ENCODE measurements at places on chromosomes 5 and 9.

DNA sequence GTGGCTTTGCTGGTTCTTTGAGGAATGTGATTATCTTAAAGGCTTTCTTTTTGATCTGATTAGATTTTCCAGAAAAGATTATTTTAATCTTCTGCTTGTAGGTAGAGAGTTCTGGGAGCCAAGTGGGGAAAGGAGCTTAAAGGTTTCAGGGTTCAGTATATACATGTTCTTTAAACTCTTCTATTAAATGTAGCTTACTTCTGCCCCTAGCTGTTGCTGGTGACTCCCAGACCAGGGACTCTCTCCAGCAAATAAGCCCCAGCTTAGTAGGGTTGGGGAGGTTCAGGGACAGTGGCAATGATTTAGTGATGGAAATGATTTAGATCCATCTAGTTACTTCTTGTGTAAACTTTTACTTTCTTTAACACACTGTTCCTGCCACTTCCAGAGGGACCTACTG lies 72.2 kb downstream of the SLC12A2 start:
- no peak for DNase-seq

GRCh38 chr9:37956904-37957663 lies 53.2 kb upstream of the SLC25A51 start:
- DNase-seq = no peak

- DNase-seq = no peak
Observed at GRCh38 chr9:112371060-112371459, 8.8 kb upstream of the HSDL2 start.

DNA sequence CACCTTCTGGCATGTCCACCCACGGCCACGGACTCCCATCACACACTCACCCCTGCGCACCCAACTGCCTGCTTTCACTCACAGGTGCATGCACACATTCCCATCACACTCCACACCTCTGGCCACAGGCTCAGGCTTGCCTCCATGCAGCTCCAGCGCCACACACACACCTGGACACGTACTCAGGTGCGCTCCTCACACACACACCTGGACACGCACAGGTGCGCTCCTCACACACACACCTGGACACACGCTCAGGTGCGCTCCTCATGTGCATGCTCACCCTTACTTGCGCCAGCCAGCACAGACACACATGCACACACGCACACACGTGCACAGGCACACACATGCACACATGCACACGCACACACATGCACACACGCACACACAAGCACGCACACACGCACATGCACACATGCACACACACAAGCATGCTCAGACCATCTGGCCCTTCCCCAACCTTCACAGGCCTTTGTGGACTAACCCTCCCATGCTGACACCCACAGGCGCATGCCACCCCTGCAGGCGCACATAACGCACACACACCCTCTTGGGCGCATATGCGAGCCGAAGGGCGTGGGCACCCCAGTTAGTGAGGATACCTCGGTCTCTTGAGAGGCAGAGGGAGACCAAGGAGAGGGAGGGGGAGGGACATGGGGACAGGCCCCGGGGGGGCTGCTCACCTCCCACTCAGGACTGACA lies 8.3 kb downstream of the GRIN1 start:
- no peak for DNase-seq

GRCh38 chr9:13552606-13553215 lies 273.2 kb upstream of the MPDZ start:
- no peak for DNase-seq

- DNase-seq = no peak
Observed at GRCh38 chr5:101062902-101063301, 159.8 kb upstream of the ST8SIA4 start.

- DNase-seq = no peak
Observed at GRCh38 chr5:146290318-146290717, 48.3 kb upstream of the POU4F3 start.

GRCh38 chr5:392431-392988 lies 50.5 kb upstream of the EXOC3 start:
- no peak for DNase-seq

GRCh38 chr5:176676361-176676824 lies 29.1 kb downstream of the TSPAN17 start:
- peak; percentile 73 for DNase-seq

GRCh38 chr9:127562841-127563401 lies 49.2 kb upstream of the STXBP1 start:
- DNase-seq = no peak

DNA sequence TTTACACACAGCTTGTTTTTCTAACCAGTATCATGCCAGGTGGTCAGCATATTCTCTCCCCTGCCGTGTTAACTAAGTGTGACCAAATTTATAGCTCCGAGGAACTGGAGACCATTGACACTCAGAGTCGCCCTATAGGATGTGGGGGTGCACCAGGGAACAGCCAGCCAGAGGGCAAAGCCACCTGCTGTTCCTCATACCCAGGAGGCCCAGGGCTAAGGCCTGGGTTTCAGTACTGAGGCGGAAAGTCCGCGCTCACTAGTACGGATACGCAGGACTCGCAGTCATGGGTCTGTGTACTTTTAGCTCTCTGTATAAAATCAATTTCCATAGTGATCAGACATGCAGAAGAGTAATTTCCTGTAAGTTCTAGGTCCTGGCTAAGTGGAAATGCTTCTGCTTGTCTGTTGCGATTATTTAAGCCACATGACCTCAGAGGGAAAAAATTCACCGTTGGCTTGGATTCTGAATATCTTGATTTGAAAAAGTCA lies 247.0 kb downstream of the AOPEP start:
- DNase-seq = no peak

DNA sequence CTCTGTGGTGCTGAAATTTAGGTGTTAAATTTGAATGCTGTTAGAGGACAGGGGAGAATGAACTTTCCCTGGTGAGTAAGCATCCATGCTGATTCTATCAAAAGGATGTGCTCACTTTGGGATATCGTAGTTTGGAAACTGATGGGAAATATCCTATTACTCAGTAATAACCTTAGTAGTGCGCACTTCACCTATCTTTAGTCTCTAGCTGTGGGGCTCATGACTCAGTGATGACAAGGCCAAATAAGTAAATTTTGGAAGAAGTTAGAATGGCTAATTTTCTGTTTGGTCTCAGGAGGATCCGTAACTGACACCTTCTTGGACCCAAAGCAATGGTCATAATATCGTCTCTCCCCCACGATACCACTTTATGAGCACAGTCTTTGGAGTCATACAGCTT lies 448.4 kb downstream of the PSAT1 start:
- no peak for DNase-seq

DNA sequence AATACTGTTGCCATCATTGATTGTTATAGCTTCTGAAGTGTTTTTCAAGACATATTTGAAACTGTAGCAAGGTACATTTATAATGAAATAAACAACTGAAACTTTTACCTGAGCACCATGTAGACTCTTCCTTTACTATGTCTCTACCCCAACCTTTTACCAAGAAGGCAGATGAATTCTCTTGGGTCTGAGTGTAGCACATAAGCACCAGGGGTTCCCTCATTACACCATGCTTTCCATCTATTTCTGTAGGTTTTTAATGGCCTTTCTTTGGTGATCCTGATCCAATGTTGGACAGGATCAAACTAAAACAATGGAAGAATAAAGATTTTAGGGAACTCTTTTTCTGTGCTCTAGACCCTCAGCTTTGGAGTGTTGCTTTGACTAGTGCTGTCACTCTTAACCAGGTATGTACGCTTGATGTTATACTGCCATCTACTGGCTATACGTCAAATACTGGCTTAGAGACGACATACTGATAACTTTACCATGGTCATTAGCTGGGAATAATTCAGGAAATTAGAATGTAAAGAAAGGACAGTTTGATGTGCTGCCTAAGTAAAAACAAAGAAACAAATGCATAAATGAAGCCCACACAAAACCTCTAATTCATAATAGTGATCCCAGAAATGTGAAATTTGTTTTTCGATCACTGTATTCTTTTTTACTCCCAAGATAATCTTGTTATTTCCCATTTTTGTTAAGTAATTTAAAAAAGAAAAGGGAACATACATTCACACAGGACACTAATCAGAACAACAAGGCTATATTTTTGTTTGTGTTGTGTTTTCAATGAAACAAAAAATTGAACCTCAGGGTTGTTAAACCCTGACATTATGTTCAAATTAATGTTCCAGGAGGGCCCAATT lies 30.7 kb downstream of the IFNW1 start:
- DNase-seq = no peak

GRCh38 chr5:40909264-40909663 lies at the start of gene C7:
Gene C7 (plus strand): TSS chr5:40909497. CDS start chr5:40909611, 114 bp downstream.
- no peak for DNase-seq

DNA sequence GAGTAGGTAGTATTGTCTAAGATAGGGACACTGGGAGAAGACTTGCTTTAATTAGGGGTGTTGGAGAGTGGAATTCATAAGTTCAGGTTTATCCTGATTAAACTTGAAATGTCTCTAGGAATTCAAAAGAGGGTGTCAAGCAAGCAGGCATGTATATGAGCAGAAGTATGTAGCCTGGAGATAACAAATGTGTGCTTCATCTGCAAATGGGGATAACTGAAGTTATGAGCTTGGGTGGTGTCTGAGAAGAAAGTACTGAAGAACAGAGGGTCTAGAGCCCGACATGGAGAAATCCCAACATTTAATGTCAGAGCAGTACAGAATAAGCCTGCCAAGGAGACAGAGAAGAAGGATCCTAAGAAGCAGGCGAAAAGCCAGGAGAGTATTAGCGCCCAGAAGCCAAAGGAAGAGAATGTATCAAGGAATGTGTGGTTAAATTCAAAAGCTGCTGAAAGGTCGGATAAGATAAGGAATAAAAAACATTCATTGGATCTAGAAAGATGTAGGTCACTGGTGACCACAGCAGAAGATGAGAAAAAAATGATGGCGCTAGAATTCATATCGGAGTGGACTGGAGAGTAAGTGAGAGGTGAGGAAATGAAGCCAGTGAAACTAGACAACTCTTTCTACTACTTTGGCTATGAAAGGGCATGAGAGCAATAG lies 401.5 kb upstream of the PIK3R1 start:
- no peak for DNase-seq

- DNase-seq = peak; percentile 65
Observed at GRCh38 chr9:132235894-132236661, 74.2 kb downstream of the NTNG2 start.

Data from GM18507 (cell line).